ENCODE measurements at places on chromosomes 16 and 17. TPM values are rescaled to one million over a fixed set of nuclear protein-coding genes. Genes with fewer than 3 reads are reported as not detected.

Gene MT1A
- not detected for total RNA-seq

GRCh38 chr17:61928101-61928436 is 287 bp upstream of the INTS2 start:
- DNase-seq: no peak

DNA sequence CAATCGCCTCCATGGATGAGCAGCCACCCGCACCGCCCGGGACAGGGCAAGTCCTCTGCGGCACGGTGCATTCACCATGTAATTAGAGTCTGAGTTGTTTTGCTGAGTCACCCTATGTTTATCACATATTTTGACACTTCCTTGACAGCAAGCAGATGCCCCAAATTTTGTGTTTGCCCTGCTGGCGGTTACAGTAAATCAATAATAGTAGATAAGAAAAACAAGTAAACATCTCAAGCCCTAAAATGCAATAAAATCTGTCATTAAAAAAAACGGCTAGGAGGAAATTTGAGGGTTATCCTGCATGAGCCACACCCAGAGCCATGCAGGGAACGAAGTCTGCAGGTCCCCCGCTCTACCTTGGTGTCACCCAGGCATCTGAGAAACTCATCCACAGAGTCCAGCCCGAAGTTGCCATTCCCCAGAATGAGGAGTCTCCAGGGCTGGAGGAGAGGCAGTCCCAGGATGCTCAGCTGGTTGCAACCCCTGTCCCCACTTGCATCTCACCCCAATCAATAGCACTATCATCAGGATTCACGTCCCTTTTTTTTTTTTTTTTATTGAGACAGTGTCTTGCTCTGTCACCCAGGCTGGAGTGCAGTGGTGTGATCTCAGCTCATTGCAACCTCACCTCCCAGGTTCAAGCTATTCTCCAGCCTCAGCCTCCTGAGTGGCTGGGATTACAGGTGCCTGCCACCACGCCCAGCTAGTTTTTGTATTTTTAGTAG is 16.5 kb upstream of the ST6GALNAC1 start:
- no peak for DNase-seq

GRCh38 chr16:70162041-70162451 is 11.5 kb upstream of the CLEC18C start:
- no peak for DNase-seq

- DNase-seq: no peak
Observed at GRCh38 chr16:81337097-81337496, 22.3 kb downstream of the GAN start.

DNA sequence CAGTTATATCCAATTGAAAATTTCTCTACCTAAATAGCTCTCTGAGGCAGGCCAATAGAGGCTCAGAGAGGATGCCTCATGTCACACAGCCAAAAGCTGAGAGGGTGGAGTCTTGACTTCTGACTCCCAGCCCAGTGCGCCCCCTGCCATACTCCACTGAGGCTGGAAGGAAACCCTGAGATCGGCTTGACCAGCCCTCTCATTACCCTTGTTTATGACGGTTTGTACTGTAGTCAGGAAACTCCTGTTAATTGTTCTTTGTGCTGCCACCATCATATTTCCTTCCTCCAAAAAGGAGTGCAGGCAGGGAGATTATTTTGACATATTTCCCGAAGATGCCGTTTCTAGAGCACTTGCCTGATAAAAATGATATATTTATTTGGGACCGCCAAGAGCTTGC is 107.9 kb downstream of the AIPL1 start:
- no peak for DNase-seq

GRCh38 chr16:56355786-56356275 is 69.5 kb downstream of the AMFR start:
- DNase-seq: no peak

Data from Karpas-422 (cell line).